ENCODE measurements at places on chromosomes 4 and X. TPM values are rescaled to one million over a fixed set of nuclear protein-coding genes. Genes with fewer than 3 reads are reported as not detected.
A peak's percentile ranks its signal among the peaks of the same experiment; 100 is the strongest.

HTRA3 gene
- not detected for polyA plus RNA-seq

GABRE gene
- polyA plus RNA-seq, result not detected

THAP9 gene
- 2.0 TPM for polyA plus RNA-seq

CXCL8 gene
- polyA plus RNA-seq, result not detected

MMRN1 gene
- polyA plus RNA-seq, result 1.1 TPM

SASH3 gene
- polyA plus RNA-seq, result 161 TPM

UGT2B15 gene
- not detected for polyA plus RNA-seq

MCF2 gene
- not detected for polyA plus RNA-seq

KCNE5 gene
- polyA plus RNA-seq, result not detected

PDZD4 gene
- not detected for polyA plus RNA-seq

TFDP3 gene
- polyA plus RNA-seq, result not detected

XK gene
- polyA plus RNA-seq, result not detected

DNA sequence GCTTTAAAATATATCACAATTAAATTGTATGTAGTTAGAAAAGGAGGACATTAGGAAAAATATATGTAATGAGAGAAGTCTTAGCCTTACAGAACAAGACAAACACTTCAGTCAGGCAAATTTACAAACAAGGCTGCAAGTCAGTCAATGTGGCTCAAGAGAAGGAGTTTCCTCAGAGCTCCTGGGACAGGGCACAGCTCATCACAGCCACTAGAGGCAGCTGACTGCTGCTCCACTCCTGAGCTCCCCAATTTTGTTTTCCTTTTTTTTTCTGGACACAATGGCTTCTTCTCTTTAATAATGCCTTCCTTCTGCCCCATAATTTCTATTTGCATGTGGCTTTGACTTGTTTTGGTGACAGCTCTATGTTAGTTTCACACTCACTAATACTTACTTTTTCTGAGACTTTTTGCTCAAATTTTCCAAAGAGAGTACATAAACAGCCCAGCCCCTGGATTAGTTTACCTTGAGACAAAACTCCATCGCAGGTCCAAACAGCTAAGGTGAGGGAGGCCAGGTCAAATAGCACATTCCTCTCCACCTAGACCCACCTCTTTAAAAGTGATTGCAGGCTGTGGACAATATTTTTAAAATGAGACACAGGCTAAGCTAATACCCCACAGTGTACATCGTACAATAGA is 850.4 kb upstream of the FRG1 start:
- no peak for DNase-seq

DNA sequence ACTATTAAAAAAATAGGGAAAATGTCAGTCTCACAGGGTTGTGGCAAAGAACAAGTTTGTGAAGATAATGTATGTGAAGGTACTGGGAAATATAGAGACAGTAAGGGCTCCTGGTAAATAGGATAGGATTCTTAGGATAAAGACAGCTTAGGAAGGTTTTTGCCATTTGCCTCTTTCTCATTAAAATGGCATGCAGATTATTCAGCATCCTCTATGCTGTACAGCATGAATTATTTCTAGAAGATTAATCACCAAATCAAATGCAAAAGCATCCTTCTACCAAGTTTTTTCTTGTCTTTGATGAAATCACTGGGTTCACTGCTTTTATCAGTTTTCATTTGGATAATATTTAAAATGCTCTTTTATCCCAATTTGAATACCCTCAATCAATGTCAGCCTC is 142.8 kb downstream of the NDST3 start:
- no peak for DNase-seq

- no peak for DNase-seq
Measured at GRCh38 chr4:8341691-8342090, 72.1 kb downstream of the HTRA3 start.

DNA sequence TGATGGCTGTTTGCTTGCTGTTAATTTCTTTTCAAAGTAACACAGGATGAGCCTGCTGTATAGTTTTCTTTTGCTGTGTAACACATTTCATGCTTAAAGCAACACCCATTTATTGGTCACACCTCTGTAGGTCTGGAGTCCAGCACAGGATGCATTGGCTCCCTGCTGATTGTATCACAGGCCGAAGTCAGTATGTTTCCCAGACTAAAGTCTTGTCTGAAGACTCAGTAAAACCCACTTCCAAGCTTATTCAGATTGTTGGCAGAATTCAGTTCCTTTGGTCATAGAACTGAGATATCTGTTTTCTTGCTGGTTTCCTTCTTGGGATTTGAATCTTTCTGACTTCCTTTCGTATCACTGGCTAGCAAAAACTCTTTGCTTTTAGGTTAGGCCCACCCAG is 54.3 kb downstream of the LRP2BP start:
- no peak for DNase-seq

DNA sequence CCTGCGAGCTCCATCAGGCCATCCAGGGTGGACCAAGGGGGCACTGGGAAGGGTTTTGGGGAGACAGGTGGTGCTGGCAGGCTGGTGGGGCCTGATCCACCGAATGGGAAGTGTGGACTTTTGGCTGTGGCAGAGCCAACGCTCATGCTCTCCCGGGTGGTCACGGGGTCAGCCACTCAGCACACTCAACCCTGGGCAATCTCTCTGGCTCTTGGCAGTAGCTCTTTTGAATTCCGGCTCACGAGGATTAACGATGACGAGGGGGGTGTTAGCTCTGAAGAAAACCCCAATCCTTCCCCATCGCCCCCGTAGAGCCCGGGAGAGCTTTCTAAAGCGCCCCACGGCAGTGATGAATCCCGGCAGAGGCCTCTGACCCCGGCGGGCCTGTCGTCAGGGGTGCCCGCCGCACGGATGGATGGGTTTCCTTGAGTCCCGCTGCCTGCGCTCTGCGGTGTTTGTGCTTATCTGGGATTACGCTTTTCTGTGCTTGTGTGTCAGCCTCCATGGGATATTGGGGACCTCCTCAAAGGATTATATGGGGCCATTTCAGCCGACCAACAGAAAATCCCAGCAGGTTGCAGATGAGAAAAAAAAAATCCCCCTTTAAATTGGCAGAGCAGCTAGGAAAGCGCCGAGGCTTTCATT is 156.8 kb upstream of the PSAPL1 start:
- DNase-seq, result no peak

DNA sequence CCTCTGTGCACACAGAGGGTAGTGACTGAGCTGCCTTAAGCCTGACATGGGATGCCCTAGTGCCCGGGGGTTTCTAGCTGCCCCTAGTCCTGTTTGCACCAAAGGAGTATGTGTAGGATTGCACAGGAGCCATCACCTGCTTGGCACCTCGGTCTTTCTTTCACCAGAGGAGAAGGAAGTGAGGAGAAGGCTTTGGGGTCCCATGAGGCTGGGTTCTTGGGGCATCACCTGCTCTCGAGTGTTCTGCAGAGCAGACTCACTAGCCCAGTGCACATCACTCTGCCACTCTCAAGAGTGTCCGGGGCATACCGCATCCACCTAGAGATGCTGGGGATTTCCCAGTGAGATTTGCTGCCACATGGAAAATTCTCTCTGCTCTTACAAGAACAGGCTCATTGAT is 40.5 kb upstream of the GPR78 start:
- no peak for DNase-seq

- no peak for DNase-seq
Measured at GRCh38 chrX:100864657-100865391, 9.3 kb downstream of the NOX1 start.

DNA sequence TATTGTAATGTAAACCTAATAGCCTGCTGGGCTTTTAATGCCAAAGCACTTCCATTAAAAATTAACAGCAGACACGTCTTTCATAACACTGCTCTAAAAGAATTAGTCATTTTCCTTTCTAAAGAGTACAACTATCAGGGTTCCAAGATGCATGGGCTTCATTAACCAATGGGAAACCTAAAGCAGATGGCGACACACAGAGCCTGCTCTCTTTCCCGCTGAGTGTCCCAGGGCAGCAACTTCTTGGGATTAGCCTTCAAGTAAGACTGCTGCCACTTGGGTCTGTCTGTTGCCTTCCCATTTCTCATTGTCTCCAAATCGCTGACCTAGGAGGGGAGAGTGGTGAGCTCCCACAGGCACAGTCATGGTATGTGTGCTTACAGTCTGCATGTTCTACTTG is 14.0 kb upstream of the PHKA2 start:
- no peak for DNase-seq

DNA sequence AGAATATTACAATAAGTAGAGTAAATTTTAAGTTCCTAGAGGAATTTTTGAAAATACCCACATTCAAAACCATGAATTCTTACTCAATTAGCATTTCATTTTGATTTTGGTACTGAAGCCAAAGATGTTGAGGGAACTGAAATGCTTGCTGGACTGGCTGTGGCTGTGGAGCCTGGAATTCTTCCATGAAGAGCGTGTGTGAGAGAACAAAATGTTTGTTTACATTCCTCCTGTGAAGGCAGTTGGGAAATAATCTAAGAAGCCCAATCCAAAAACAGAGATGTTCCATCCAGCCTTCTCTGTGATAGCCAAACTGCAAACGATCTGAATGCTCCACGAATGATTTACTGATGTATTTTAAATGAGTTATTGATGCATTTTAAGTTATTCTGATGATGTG is 3.8 kb upstream of the ADH1B start:
- no peak for DNase-seq

DNA sequence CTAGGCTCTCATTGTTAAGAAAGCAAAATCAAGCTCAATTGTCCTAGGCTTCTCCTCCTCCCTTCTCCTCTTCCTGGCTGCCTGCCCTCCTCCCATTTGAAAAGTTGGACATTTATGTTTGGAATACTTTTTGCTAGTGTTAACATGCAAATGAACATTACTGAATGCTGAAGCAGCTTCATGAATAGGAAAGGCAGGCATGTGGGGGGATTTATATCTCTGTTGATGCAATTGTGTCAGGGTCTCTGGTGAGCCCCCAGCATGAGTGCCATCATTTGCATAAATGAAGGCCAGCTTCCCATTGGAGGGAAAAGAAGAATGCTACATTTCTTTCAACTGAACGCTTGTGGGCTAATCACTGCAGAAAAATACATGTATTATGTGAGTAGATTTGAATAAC is 160.1 kb upstream of the NDST3 start:
- DNase-seq, result no peak

GRCh38 chr4:2935762-2936743 is 27.2 kb downstream of the NOP14 start:
- DNase-seq, result peak; percentile 52

DNA sequence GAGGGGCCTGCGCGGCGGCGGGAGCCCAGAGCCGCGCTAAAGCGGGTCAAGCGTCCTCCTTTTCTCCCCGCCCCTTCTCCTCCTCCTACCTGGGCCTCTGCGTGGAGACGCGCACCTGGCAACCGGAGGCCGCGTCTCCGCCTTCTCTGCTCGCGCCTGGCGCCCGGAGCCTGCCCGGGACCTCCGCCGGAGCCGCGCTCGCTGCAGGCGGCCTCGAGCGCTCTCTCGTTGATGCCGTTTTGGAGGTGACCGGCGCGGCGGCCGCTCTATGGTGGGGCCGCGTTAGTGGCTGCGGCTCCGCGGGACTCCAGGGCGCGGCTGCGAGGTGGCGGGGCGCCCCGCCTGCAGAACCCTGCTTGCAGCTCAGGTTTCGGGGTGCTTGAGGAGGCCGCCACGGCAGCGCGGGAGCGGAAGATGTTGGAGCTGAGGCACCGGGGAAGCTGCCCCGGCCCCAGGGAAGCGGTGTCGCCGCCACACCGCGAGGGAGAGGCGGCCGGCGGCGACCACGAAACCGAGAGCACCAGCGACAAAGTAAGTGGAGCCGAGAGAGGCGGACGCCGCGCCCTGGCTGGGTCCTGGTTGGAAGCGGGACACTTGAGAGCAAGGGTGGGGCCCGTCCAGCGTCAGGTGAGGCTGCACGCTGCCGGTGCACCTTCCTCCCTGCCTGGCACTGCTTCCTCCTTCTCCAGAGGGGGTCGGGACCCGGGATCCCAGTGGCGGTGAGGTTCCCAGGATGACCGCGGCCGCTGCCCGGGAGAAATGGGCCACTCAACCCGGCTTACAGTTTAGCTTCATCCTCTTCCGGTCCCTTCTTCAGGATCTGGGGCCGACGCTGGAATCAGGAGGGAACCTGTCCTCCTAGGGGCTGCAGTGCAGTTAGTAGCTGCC is at the start of gene CDS1:
Gene CDS1, plus strand, starts transcription at position 140 of the 888 bp plus-strand sequence. Its CDS starts 275 bp downstream, at position 415.
- DNase-seq, result no peak

DNA sequence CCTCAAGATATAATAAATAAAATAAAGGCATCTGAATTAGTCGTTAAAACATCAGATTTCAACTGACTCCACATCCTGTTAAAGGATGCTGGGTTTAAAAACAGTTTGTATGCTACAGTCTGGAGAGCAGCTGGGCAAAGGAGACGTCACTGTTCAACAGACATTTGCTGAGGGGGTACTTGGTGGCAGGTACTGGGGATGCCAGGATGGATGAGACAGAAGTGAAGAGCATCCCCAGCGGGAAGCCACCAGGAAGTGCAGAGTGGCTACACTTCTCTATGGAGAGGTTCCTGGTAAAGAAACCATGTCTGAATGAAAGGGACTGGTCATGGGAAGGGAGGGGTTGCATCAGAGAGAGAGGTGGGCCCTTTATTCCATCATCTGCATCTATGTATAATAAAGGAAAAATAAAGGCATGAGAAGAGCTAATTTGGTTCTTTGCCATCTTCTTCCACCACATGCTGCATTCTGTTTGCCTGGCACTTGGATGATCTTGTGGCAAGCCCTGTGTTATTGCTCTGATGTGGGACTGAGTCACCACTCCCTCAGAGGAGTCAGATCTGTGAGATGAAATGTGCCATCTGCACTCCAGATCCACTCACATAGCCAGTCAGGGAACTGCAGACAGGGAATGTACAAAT is 145.0 kb downstream of the SOWAHB start:
- DNase-seq, result no peak

GRCh38 chr4:100789991-100790390 is 272.2 kb upstream of the EMCN start:
- no peak for DNase-seq

DNA sequence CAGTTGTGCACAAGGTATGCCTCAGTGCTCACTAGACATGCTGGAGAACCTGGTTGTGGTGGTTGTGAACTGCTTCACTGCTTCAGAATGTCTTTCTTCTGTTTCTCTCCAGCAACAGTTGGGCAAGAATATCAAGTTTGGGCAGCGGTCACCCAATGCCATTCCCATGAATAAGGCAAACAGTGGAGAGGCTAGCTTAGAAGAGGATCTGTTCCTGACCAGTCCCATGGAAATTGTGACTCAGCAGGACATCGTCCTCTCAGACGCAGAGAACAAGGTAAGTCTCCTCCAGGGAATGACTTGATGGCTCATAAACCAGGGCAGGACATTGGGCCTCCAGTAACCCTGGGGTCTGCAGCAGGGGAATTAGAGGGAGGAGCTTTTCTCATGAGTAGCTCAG is 79.9 kb downstream of the AASDH start:
- no peak for DNase-seq

GRCh38 chrX:42128587-42128986 is 205.2 kb upstream of the CASK start:
- no peak for DNase-seq

DNA sequence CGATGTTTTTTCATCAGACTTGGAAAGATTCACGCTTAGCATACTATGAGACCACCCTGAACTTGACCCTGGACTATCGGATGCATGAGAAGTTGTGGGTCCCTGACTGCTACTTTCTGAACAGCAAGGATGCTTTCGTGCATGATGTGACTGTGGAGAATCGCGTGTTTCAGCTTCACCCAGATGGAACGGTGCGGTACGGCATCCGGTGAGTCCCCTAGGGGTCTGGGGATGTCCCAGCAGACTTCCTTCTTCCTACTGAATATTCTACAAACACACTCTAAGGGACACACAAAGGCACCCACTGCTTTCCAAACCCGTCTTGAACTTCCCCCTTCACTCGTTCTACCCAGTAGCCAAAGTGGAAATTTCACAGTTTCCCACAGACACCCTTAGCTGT is 9.3 kb downstream of the GABRQ start:
- no peak for DNase-seq

- no peak for DNase-seq
Measured at GRCh38 chrX:52865343-52865998, 2.4 kb downstream of the XAGE3 start.

GRCh38 chr4:119286377-119287002 is 35.4 kb downstream of the FABP2 start:
- peak; percentile 75 for DNase-seq

Data from CD4-positive, CD25-positive, alpha-beta regulatory T cell (primary cell).